ENCODE measurements at places on chromosomes 1 and 21.

DNA sequence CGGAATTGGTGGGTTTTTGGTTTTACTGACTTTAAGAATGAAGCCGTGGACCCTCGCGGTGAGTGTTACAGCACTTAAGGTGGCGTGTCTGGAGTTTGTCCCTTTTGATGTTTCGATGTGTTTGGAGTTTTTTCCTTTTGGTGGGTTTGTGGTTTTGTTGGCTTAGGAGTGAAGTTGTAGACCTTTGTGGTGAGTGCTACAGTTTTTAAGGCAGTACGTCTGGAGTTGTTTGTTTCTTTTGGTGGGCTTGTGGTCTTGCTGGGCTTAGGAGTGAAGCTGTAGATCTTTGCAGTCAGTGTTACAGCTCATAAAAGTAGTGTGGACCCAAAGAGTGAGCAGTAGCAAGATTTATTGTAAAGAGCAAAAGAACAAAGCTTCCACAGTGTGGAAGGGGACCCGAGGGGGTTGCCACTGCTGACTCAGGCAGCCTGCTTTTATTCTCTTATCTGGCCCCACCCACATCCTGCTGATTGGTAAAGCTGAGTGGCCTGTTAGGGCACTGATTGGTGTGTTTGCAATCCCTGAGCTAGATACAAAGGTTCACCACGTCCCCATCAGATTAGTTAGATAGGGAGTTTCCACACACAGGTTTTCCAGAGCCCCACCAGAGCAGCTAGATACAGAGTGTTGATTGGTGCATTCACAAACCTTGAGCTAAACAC, 20.9 kb downstream of the HENMT1 start:
- DNase-seq, result no peak

GRCh38 chr1:63693944-63694571, 79.8 kb upstream of the ROR1 start:
- DNase-seq, result no peak

DNA sequence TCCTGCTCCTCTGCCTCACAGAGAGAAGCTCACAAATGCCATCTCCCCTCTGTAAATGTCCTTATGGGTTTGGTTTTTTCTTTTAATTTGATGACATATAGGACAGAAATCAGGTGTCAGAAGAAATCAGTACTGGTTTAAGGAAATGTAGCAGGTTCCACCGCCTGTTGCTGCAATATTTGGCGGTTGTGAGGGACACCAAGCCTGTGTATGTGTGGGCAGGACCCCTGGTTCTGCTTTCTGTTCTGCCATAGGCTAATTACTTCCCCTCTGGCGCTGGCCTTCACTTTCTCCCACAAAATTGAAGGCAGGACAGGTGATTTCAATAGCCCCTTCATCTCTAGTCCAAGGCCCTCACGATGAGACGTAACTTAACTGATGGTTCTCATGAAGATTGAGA, 69.2 kb downstream of the PRDM2 start:
- DNase-seq, result no peak

DNA sequence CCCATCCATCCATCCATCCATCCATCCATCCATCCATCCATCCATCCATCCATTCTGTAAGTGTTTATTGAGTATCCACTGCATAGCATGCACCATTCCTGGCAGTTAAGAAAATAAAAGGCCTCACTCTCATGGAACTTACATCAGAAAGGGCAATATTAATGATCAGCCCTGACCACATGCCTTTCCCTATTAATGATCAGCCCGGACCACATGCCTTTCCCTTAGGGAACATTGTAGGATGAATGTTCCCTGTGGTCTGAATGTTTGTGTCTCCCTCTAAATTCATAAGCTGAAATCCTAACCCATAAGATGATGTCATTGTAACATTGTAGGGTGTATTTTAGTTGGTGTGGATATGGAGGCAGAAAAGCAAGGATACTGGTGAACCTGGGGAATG, 365.8 kb downstream of the KIF26B start:
- DNase-seq, result no peak

GRCh38 chr1:9388335-9389180, 95.9 kb downstream of the SPSB1 start:
- DNase-seq, result peak; percentile 90

- no peak for DNase-seq
Observed at GRCh38 chr1:4796161-4797015, 142.0 kb downstream of the AJAP1 start.

DNA sequence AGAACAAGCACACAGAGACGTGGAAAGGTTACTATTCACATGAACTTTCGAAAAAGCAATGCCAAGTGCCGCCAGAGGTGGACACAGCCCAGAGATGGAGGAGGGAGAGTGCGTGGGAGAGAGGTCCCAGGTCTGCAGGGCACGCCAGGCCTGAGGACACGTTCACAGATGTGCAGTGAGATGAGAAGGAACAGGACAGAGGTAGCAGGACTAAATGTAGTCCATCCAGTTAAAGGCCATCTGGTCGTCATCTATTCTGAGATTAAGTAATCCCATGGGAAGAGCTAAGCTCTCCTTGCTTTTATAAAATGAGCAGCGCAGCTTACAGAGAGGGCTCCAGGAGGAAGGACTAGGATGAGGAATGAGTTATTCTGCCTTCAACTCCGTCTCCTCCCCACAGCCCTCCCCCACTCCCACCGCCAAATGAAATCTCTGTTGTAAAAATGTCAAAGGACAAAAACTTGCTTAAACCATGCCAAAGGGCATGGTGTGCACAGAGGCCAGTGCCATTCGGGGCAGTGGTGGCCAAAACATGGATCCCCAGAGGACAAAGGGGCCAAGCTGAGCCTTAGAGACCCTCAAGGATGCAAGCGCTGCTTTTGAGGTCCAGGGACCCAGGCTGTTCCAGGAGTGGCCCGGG, 85.4 kb upstream of the SLC25A33 start:
- no peak for DNase-seq

DNA sequence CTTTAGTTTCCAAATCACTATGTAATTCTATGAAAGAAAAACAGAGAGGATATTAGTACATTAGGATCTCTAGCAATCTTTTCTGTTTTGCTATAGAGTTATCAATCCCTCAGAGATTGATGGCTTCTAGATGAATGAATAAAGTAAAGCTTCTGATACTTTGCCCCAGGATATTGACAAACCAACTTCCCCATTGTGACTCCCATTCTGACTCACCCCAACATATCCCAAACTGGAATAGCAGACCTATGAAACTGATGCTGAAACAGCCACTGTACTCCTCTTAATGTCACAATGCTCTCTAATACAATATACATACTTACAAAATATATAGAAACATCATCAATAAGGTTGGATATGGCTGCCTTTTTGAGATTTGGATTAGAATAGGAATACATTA, 442.1 kb upstream of the NR5A2 start:
- no peak for DNase-seq

DNA sequence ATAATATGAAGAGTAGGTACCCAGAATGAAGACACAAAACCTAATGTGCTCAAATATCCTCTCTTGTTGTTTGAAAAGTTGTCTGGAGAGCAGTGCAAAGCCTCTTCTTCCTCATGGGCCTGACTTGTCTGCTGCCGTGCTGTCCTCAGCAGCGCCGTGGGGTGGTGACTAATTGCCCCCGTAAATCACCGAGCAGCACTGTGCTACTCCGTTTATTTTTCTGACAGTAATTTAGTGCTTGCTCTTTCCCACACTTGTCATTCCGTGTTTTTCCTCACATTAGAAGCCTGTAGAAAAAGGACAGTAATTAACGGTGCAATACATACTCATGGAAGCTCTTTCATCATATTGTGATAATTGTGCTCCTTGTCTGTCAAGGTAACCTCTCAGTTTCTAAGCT, 114.8 kb upstream of the BARHL2 start:
- no peak for DNase-seq

GRCh38 chr1:200279810-200280411, 129.9 kb downstream of the ZNF281 start:
- DNase-seq, result peak; percentile 61

DNA sequence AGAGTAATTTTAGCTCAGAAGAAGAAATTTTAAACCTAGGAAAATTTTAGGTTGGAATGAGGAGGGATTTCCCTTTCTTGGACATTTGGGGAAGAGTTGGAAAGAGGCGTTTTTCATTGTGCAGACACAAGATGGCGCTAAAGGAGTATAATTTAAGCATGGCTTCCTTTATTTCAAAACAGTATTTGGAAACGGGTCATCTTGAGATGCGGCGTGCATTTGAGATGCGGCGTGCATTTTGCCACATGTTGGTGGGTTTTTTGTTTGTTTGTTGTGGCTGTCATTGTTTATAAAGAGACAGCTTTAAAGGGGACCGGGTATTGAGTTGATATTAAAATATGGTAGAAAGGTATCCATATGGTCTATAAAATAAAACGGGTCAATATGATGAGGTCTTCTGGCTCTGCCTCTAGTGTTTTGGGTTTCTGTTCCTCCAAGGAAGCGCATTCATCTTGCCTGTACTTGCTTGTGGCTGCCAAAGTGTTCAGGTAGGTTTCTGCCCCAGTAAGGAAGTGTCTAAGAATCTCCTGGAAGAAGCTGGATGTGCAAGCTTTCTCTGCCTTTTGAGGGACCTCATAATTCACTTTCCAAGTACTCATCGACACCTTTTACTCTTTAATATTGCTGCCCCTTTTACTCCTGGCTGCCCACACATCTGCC, 210.3 kb downstream of the SLC35F3 start:
- peak; percentile 34 for DNase-seq

- DNase-seq, result no peak
Observed at GRCh38 chr1:161849518-161849917, 83.4 kb downstream of the ATF6 start.

DNA sequence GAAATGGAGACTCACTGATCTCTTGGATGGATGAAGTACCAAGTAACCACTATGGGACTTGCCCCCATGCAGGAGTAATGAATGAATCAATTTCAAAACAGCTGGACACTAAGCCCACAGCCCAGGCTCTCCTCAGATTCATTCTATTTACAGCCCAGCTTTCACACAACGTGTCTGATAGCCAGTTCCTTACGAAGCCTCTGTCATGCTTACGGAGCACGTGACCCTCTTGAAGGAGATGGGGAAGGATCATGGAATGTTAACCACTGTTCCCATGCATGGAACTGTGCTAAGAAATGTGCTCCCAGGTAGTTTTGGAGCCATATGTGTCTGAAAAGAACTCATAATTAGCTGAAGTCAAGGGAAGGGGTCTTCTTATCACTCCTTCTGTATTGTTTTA, 124.1 kb downstream of the KIF26B start:
- no peak for DNase-seq

DNA sequence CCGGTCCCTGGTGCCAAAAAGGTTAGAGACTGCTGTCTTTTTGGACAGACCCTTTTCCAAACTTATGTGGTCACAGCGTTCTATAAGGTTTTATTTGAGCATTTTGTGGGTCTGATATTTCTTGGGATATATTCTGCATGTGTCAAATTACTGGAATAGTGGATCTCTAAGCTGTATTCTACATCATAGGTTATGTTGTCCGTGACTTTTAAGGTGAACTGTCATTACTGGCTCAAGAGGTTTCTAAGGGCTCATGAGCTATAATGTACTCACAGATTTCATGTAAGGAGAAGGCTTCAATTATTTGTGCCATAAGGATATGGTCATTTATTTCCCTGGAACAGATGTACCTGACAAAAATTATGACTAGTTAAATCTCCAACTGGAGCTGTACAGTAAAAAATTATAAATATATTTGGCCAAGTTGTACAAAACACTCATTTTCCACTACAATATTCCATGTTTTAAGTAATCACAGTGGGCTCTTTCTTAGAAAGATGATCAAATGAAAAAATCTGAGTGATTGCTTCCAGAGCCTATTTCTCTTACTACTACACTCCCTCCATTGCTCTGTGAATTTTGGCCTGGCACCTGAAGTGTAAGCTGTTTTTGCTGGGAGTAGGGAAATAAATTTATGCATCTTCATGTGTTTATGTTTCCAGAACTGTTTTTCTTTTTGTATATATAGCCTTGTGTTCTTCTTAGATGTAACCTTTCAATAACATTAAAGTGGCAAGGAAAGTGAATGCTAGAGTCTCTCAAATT, 538.1 kb upstream of the ZRANB2 start:
- DNase-seq, result no peak

- DNase-seq, result no peak
Observed at GRCh38 chr1:16302709-16303627, 49.3 kb downstream of the FBXO42 start.

GRCh38 chr21:43297989-43298388, 128.9 kb downstream of the SIK1 start:
- DNase-seq, result no peak

GRCh38 chr1:156726549-156727226, 1.6 kb upstream of the METTL25B start:
- peak; percentile 48 for DNase-seq

GRCh38 chr1:184567637-184568036, 180.8 kb downstream of the C1orf21 start:
- DNase-seq, result no peak

GRCh38 chr21:40461008-40461407, 385.9 kb downstream of the DSCAM start:
- no peak for DNase-seq

GRCh38 chr1:200242110-200243041, 167.5 kb downstream of the ZNF281 start:
- no peak for DNase-seq

DNA sequence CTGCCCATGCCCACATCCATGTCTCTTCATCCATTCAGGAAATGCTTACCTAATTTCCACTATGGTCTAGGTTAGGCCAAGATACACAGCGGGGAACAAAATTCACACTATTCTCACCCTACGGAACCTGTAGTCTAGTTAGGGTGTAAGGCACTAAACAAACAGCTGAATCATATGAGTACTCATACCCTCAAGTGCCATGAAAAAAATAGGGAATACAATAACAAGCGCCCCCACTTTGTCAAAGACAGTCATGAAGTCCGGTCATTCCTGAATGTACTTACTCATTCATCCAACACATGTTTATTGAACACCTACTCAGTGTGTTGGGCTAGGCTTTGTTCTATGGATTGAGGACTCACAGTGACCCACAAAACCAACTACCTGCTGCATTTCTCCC, 6.2 kb upstream of the FYB2 start:
- DNase-seq, result no peak

DNA sequence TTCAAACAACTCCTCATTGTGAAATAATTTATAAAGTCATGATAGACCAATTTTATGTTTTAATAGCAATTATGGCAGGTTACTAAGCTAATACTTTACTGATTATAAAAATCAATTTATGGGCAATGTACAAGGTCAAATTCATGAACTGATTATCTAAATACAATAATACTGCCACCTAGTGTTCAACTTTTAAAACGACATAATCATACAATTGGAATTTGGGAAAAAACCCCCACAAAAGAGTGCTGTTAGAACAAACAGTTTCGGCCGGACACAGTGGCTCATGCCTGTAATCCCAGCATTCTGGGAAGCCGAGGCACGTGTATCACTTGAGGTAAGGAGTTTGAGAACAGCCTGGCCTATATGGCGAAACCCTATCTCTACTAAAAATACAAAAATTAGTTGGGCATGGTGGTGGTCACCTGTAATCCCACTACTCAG, 14.0 kb downstream of the GTF2B start:
- DNase-seq, result no peak

- peak; percentile 5 for DNase-seq
Observed at GRCh38 chr21:26546446-26547097, 26.5 kb downstream of the CYYR1 start.

GRCh38 chr1:160863061-160863773, 530 bp upstream of the CD244 start:
- DNase-seq, result no peak

GRCh38 chr1:46431695-46432094, 37.6 kb downstream of the FAAH start:
- DNase-seq, result no peak

- no peak for DNase-seq
Observed at GRCh38 chr1:165397944-165398343, 41.4 kb upstream of the LMX1A start.
